ENCODE measurements at places on chromosomes 2 and 18.

GRCh38 chr2:118918017-118918416 lies 24.0 kb upstream of the MARCO start:
- DNase-seq, result no peak

DNA sequence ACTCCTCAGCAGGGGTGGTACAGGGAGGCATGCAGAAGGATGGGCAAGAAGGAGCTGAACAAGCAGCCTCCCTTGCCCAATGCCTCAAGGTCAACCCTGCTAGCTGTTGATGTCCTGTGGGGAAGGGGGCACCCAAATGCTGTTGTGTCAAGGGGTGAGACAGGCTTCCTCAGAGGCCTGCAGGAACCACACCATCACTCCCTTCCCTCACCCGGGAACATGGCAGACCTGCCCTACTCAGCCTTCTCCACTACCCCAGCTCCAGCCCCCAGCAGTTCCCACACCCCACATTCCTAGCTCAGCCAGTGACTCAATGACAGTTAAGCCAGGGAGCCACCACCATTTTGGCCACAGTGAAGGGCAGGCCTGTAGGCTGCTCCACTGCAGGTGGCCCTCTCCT lies 53.9 kb upstream of the RMP24 start:
- no peak for DNase-seq

GRCh38 chr2:222907790-222908441 lies 47.1 kb downstream of the ACSL3 start:
- DNase-seq, result no peak

DNA sequence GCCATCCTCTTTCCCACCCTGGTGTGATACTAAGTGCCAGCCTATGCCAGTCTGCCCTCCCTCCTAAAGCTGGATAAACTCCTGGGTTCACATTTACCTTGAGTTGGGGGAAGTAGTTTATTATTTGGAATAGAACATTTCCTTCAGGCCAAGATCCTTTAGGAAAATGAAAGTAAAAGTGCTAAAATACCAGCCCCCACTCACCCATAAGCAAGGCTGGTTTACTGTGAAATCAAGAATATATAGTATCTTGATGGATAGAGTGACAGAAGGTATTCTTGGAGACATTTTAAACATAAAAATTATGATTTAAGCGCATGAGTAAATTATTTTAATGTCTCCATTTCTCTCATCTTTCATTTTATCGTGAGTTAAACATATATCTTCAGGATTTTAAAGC lies 27.1 kb downstream of the ZNF532 start:
- no peak for DNase-seq

- no peak for DNase-seq
Observed at GRCh38 chr2:223090540-223091235, 38.7 kb downstream of the KCNE4 start.

GRCh38 chr2:58155160-58155778 lies 85.9 kb downstream of the FANCL start:
- no peak for DNase-seq

DNA sequence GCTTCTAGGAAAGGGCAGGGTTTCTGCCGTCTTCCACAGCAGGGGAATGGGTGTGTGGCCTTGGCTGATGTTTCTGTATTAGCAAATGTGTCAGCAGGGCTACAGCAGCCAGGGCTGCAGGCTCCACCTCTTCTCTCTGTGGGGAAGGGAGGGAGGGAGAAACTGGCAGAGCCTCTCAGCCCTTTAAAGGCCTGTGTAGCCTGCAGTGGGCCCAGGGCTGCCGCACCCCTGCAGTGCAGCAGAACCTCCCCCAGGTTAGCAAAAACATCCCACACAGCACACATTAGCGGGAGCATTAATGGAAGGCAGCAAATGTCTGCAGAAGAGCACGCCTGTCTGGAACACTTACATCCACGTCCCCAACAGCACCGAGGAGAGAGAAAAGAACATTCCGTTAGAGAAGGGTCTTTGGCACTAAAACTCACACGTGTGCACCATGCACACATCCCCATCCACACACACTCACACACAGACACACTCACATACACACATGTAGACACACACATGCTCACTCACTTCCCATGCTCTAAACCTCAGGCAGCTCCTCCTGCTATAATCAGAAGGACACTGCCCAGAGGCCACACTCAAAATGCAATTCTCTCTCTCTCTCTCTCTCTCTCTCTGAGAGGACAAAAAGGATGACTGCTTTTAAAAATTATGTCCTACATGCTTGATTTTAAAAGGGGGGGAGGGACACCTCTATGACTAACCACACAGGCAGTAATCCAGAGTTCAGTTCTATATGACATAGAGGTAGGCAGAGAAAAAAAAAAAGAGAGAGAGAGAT lies 24.1 kb downstream of the MRPL35 start:
- no peak for DNase-seq

GRCh38 chr2:45938649-45939511 lies 287.4 kb downstream of the PRKCE start:
- no peak for DNase-seq

- DNase-seq, result no peak
Observed at GRCh38 chr18:24398540-24398939, 916 bp upstream of the OSBPL1A start.

- no peak for DNase-seq
Observed at GRCh38 chr2:184558713-184559464, 39.4 kb upstream of the ZNF804A start.

GRCh38 chr2:220072669-220073220 lies 445.3 kb downstream of the SLC4A3 start:
- DNase-seq, result no peak

- no peak for DNase-seq
Observed at GRCh38 chr2:95225658-95226057, 18.3 kb downstream of the ZNF892 start.

GRCh38 chr18:70172225-70172624 lies 33.3 kb downstream of the RTTN start:
- DNase-seq, result no peak

DNA sequence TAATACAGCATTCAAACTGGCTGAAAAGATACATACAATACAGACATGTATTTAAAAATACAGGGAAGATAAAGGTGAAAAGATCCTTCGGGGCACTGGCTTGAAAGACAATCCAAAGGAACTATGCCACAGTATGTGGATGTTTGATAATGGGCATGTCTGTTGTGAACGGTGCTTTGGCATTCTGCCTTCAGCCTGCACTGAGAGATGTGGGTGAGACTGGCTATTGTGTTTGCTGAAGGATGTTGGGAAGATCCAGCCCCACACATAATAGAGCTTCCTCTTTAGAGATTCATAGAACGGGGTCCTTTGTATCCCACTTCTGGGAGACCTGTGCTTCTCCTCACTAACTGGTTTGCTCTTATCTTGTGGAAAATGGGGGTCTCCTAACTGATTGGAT lies 65.1 kb upstream of the CXCR4 start:
- no peak for DNase-seq

- DNase-seq, result no peak
Observed at GRCh38 chr2:69076601-69077000, 63.6 kb downstream of the ANTXR1 start.

DNA sequence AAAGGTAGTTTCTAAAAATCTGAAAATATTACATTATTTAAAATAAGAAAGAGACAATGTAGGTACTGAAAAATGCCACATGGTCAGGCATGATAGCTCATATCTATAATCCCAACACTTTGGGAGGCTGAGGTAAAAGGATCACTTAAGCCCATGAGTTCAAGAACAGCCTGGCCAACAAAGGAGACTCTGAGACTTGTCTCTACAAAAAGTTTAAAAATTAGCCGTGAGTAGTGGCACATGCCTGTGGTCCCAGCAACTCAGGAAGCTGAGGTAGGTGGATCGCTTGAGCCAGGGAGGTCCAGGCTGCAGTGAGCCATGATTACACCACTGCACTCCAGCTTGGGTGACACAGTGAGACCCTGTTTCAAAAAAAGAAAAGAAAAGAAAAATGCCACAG lies 21.8 kb downstream of the ATAD2B start:
- DNase-seq, result no peak

GRCh38 chr2:144078802-144079724 lies 440.9 kb downstream of the ZEB2 start:
- DNase-seq, result no peak

GRCh38 chr2:46211461-46211860 lies 85.7 kb upstream of the EPAS1 start:
- no peak for DNase-seq

- DNase-seq, result no peak
Observed at GRCh38 chr2:188414411-188414810, 122.7 kb downstream of the GULP1 start.

DNA sequence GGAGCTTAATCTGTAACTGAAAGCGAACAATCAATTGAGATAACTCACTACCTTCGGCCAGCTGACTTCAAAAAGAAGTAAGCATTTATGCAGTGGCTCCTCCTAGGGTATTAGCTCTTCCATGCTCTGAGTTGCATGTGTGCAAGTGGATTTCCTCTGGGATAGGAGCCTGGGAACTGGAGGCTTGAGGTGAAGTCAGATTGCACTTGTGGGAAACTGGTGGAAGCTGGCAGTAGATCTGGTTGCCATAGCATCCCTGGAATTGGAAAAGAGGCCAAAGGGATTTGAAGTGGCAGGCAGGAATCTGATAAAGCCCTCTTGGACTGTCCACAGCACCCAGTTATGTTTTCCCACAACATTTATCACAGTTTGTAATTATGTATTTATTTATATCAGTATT lies 50.6 kb upstream of the FMNL2 start:
- DNase-seq, result no peak

DNA sequence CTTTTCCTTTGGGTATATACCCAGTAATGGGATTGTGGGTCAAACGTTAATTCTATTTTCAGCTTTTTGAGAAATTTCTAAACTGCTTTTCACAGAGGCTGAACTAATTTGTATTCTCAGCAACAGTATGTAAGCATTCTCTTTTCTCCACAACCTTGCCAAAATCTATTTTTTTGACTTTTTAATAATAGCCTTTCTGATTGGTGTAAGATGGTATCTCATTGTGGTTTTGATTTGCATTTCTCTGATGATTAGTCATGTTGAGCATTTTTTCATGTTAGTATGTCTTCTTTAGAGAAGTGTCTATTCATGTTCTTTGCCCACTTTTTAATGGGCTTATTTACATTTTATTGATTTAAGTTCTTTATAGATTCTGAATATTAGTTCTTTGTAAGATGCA lies 145.5 kb downstream of the TRABD2A start:
- no peak for DNase-seq

- DNase-seq, result no peak
Observed at GRCh38 chr2:157178874-157179273, 78.6 kb upstream of the GALNT5 start.

DNA sequence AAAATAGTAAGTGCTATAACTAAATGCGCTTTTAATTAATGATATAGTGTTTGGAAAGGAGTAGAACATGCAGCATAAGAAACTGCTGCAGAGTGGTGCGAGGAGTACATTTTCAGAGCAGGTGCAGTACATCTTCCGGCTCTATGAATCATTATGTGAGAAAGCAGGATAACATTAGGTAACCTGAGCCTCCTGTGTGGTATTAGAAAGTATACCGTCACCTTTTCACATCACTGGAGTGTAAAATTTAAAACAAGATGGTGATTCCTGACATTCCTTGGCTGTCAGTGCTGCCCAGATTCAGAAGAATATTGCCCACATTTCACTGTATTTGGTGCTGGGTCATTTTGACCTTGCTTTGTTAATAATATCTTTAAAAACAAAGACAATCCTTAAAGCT lies 7.8 kb upstream of the DYNC2LI1 start:
- no peak for DNase-seq

GRCh38 chr18:41763361-41763760 lies 191.7 kb upstream of the PIK3C3 start:
- DNase-seq, result no peak

- DNase-seq, result no peak
Observed at GRCh38 chr18:62912885-62913284, 197.5 kb downstream of the PHLPP1 start.

GRCh38 chr2:180604077-180604476 lies 376.3 kb upstream of the UBE2E3 start:
- DNase-seq, result no peak

- no peak for DNase-seq
Observed at GRCh38 chr2:36670881-36671595, 25.5 kb upstream of the VIT start.

GRCh38 chr2:167017021-167017420 lies 128.7 kb downstream of the XIRP2 start:
- DNase-seq, result no peak

DNA sequence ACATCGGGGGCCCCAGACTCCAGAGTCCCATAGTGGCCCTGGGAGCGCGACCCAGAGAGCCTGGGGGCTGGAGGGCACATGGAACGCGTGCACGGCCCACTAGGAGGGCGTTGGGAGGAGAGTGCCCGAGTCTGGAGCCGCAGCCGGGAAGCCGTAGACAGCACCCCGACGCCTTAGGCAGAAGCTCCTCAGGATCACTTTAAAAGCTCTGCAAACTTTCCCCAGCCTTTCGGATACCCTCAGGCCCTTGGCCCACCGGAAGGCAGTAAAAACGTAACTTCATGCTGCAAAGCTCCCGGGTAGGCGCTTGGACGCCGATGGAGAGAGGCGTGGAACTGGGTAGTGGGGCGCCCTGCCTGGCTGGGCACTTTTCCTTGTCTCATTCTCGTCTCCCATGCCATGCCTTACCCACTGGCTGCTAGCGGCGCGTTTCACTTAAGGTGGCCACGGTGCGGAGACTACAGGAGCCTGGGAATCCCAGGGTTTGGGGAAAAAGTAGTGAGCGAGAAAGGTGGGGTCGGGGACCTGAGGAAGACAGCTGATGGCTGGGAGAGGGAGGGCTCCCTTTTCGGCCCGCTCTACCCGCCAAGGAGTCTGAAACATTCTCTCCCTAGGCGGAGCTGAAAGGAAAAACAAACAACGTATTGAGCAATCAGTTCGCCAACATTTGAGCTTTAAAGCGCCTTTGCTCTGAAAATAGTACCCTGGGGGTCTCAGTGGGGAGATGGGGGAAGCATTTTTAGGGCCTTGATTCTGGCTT lies 141.8 kb downstream of the MEIS1 start:
- DNase-seq, result no peak

GRCh38 chr2:77395011-77395410 lies 127.2 kb downstream of the LRRTM4 start:
- no peak for DNase-seq

- DNase-seq, result peak; percentile 12
Observed at GRCh38 chr2:229920011-229920641, 1.7 kb downstream of the TRIP12 start.

DNA sequence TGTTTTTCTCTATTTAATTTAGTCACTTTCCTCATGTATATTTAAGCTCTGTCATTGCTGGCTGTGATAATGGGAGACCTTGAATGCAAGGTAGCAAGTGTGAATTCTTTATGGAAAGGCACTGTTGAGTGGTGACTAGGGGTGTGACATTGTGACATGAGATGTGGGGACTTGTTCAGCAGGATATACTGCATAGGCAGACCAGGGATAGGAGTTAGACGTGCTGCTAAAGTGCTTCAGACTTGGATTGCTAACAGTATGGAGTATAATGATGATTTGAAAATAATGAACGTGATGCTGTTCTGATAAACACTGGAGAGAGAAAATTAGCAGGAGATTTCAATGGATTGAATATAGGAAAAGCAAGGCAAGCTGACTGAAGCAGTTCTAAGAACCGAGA lies 135.1 kb downstream of the NCOA1 start:
- no peak for DNase-seq

DNA sequence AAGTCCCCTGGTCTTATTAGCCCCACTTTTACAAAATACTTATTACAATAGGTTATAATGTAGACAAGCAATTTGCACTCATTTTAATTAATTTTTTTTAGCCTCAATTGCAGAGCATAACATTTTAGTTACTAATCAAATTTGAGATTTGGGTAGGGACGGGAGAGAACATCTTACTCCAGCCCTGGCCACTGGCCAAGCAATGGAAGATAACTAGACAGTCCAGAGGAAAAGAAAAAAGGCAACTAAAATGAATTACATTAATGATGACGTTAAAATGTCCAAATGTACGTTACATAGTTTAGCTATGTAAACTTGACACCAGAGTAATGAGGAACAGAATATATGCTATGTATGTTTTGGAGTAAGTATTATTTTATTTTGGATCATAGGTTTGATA lies 11.0 kb upstream of the CAVIN2 start:
- DNase-seq, result no peak
